ENCODE measurements at places on chromosomes 3 and 15.

DNA sequence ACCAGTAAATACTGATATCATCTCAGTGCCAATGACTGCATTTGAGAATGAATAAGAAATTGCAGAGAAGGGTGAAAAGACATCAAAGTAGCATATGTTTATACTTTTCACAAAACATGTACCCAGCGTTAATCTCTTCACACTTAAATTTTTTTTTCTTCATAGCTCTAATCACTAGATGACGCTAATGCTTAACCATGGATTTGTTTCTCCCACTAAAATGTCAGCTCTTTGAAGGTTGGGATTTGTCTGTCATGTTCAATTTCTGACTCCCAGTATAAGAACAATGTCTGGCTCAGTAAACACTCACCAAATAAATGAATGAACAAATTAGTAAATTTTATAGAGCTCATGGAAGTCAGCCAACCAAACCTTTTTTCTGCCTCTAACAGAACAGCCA, 78.3 kb upstream of the LMCD1 start:
- ATAC-seq, result no peak

DNA sequence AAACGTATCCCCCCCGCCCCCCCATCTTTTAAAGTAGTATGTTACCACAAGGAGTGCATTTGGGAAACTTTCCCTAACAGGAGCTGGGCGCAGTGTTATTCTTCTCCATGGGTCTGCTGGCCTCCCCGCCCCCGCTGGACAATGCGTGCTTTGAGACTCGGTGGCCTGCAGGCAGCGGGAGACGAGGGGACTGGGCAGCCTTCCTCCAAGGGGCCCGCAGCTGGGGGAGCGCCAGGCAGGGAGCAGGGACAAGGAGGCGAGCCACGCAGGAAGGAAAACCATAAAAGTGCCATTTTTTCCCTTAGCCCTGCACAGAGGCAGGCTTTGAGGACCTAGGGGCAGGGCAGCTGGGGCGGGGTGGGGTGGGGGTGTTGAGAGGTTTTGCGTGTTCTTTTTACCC, 14.1 kb downstream of the SOX2 start:
- no peak for ATAC-seq

GRCh38 chr15:83998486-83998885, 237.1 kb upstream of the GOLGA6L4 start:
- ATAC-seq, result no peak

DNA sequence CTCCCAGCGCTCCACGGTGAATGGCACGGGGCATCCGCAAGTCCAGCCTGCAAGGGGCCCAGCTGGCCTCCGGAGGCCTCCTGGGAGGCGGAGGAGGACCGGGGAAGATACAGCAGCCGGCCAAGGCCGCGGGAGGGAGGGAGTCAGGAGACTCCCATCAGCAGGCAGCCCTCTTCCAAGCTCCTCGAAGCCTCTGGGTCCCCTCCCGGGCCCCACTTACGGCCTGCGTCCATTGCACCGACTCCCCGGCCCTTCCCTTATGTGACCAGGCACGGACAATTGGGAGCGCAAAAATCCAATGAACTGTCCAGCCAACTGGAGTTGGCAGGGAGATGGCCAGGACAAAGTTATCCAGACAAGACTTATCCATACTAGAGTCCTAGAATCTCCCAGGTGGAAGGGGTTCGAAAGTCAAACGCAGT, 668 bp downstream of the MFGE8 start:
- ATAC-seq, result no peak

GRCh38 chr15:80182611-80183261, 29.9 kb downstream of the FAH start:
- ATAC-seq, result no peak

- ATAC-seq, result no peak
These were observed 42.8 kb upstream of the PTPRG start for GRCh38 chr3:61518590-61518989.

- ATAC-seq, result no peak
These were observed 29.7 kb upstream of the USP50 start for GRCh38 chr15:50576166-50576565.

DNA sequence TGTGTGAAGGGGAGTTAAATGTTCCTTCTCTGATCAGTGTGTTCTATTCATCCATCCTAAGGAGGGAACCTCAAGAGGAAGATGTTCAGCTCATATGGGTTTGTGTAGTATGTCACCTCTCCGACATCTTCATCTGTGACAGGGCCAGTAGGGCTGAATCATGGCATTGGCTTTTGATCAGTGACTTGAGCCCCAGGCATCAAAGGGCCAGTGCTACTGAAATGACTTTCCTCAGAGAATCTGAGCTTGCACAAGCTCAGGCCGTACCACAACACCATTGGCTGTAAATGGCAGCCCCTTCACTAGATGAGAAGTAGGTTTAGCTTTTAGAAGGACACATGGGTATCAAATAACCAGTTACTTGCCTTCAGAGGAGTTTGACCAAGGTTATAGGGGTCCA, 183.2 kb upstream of the NR2E3 start:
- ATAC-seq, result no peak

GRCh38 chr3:62723166-62723913, 151.9 kb downstream of the CADPS start:
- ATAC-seq, result no peak

- ATAC-seq, result peak; percentile 98
These were observed 31.9 kb downstream of the SLMAP start for GRCh38 chr3:57787867-57788623.

DNA sequence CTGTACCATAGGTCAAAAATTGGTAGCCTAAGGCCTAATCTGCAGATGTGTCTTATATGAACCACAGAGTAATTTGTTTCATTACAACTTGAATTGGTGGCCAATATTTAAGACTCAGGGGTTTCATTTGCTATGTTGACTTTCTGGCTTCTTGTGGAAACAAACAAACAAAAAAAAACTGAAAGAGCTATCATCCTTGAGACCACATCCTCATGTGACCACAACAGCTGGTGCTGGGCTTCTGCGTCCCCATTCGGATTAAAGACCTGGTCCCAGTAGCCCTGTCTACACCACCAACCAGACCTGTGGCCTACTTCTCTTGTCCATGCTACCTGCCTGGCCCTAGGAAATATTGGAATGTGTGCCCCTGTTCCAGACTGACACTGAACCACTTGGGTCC, 61.7 kb downstream of the STRIT1 start:
- no peak for ATAC-seq

GRCh38 chr3:172077197-172077757, 37.9 kb downstream of the FNDC3B start:
- no peak for ATAC-seq

GRCh38 chr3:190326930-190327329, 4.7 kb upstream of the CLDN1 start:
- ATAC-seq, result no peak

- ATAC-seq, result no peak
These were observed 9.0 kb upstream of the ADCY5 start for GRCh38 chr3:123457841-123458240.

- ATAC-seq, result no peak
These were observed 35.8 kb downstream of the MLH1 start for GRCh38 chr3:37029111-37029510.

- ATAC-seq, result peak; percentile 41
These were observed 6.3 kb upstream of the EOMES start for GRCh38 chr3:27728195-27729087.

DNA sequence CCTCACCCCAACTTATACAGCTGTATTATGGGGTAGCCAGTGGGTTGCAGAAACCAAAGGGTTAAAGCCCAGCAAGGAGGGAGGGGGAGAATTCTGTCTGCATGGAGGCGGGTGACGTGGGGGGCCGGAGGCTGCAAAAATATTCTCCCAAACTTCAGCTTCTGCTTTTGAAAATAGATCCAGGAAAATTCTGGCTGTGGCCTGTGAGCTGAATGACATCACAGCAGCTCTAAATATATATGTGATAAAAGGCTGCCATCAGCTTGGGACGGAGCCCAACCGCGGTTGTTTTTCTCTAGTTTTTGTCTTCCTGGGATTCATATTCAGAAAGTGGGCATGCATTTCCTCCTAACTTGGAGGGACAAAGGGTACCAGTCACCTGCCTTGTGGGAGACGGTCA, 27.6 kb downstream of the MAPKAPK3 start:
- no peak for ATAC-seq

DNA sequence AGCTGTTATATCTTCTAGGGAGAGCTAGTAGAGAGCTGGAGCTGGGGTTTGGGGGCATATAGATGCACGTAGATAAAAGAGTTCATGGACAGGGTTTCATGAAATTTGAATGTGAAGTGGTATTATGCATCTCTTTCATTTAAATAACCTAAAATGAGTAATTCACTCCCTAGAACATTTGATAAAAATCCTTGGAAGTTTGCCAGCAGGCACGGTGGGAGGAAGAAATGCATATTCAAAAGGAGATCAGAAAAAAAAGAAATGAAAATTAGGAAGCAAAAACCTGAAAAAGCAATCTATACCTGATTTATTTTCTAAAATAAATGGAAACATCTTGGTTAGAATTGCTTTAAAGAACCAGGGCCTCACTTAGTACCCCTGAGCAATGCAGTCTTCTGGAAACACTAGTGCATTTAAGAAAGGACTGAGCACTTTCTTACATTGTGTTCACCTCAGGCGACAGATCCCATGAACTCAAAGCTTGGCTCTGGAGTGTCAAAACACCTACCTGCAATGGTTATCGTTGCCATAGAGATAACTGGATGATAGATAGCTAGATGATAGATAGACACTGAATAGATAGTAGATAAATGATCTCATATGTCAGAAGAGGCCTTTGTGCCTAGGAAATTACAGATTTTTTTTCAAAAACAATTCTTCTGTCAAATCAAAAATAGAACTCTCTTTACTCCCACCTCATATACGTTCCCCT, 458.6 kb upstream of the THRB start:
- ATAC-seq, result no peak

GRCh38 chr3:122996038-122996580, 31.5 kb downstream of the SEMA5B start:
- no peak for ATAC-seq

- ATAC-seq, result no peak
These were observed 20.6 kb downstream of the SLC6A20 start for GRCh38 chr3:45775571-45776300.

DNA sequence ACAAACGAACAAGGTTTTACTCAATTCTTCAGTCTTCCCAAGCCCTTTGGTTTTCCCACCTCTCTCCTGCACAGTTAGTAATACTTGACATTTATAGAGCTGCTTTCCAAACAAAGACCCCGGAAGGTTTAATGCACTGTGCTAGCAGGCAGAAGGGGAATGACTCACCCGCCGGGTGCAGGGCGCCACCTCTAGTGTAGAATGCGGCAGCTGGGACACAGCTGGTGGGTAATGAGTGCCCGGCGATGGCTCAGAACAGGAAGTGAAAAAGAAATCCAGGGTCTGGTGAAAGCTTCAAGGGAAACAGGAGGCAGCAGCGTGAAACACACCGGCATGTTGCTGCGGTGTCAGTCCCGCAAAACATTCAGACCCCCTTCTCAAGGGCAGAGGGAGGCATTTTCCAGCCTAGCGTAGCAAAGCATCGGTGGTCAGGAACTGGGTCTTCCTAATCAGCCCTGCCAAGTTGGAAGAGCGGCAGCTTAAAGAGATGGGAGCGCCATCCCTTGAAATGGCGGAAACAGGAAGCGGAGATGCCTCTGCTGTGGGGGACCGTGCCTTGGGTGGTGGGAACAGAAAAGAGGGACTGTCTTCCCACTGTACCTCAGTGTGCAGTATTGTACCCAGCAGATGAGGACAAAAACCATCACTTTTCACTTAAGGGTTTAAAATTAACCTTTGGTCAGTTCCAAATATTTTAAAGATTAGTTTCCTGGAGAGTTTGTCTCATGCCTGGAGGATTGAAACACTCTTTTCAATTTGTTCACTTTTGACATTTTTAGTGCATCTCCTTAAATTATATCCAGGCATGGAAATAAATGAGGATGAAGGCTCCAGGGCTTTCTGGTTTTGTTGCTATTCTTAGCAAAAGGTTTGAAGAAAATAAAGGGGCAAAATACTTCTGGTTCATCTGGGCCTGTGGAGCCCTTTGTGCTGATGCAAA, 160.7 kb upstream of the MCTP2 start:
- ATAC-seq, result no peak

GRCh38 chr3:41578798-41579197, 379.5 kb downstream of the CTNNB1 start:
- ATAC-seq, result no peak

- no peak for ATAC-seq
These were observed 15.7 kb upstream of the LRCH3 start for GRCh38 chr3:197775317-197775716.

DNA sequence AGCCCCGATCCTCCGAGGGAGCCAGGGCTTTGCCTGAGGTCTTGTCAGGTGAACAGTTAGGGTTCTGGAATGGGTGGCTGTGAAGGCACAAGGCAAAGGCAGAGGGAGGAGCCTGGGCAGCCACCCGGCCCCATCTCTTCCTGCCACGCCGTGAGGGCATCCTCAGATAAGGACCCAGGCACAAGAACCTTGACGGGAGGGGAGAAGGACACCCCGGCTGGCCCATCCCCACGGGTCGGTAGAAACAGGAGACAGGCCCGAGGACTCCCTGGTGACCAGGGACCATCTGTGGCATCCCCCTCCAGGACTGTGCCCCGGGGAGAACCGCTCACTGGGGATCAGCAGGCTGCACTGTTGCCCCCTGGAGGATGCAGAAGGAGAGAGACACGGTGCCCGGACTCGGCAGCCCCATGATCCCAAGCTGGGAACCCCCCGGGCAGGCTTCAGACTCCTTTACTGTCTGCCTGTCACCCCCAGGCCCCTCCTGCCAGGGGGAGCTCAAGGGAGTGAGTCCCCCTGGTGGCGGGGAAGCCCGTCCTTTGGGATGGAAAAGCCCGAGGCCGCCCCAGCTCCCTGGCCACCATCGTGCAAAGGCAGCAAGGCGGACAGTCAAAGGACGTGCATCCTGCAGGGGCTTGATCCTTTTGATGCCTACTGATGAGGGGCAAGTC, 12.3 kb upstream of the PCSK6 start:
- peak; percentile 70 for ATAC-seq

DNA sequence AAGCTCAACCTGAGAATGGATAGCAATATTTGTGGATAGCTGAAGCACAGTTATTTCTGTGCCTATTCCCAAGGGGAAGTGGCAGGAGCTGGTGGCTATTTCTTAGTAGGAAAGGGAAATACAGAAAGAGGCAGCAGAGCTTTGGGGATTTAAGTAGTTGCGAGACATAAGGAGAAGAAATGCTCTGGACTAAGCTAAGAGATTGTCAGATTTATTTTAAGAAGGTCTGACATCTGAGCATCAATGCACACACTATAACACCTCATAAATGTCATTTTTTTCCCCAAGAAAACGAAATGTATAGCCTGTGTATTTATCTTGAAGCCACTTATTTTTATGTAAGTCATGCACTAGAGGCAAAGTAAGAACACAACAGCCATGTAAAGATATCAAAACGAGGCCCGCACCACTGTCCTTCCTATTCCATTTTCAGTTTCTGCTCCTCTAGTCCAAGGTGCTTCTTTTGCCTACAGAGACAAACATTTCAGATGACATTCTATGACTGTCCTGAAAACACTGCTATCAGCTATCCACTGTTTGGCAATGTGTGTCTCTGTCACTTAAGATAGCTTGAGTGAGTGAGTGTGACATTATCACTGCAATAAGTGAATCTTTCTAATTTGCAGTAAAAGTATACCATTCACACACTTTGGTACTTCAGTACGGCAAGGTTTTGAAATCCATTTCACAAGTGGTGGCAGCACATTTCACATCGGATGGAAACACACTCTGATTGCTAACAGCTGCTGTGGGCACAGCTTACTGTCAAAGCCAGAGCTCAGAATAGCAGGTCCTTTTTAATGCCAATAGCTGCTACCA, 62.7 kb upstream of the ICE2 start:
- ATAC-seq, result peak; percentile 29

Data from activated CD4-positive, CD25-positive, alpha-beta regulatory T cell treated with anti-CD3 and anti-CD28 coated beads, Interleukin-2, amount 50 U/mL, for 24 hours (primary cell).